ENCODE measurements at places on chromosomes 4 and X. TPM values are rescaled to one million over a fixed set of nuclear protein-coding genes. Genes with fewer than 3 reads are reported as not detected.

The APOO gene
- 15.0 TPM for total RNA-seq

The CXorf49 gene
- not detected for total RNA-seq

The F11 gene
- 7.5 TPM for total RNA-seq

DNA sequence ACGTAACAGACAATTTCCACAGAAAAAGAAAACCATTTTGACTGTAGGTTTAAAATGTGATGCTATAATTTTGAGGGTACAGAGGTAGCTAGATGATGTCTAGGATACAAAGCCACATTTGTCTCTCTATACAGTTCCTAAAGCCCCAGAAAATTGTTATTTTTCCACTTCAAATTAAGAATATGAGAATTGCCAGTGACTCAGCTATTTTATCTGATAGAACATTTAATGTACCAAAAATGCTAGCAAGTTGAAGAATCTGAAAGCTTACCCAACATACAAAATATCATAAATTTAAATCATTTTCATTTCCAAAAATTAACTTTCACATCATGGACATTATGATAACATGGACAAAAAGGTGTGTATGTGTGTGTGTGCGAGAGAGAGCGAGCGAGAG lies 148.0 kb downstream of the CAMK2D start:
- DNase-seq: no peak

GRCh38 chr4:116343809-116344208 lies 741.6 kb downstream of the TRAM1L1 start:
- no peak for DNase-seq

DNA sequence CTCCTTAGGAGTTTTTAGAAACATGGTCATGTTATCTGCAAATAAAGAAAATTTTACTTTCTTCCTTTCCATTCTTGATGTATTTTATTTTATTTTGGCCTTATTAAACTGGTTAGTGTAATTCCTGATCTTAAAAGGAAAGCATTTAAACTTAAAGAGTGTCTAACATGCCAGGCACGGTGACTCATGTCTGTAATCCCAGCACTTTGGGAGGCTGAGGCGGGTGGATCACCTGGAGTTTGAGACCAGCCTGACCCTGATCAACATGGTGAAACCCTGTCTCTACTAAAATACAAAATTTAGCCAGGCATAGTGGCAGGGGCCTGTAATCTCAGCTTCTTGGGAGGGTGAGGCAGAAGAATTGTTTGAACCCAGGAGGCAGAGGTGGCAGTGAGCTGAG lies 281.3 kb downstream of the PTTG2 start:
- DNase-seq: no peak

DNA sequence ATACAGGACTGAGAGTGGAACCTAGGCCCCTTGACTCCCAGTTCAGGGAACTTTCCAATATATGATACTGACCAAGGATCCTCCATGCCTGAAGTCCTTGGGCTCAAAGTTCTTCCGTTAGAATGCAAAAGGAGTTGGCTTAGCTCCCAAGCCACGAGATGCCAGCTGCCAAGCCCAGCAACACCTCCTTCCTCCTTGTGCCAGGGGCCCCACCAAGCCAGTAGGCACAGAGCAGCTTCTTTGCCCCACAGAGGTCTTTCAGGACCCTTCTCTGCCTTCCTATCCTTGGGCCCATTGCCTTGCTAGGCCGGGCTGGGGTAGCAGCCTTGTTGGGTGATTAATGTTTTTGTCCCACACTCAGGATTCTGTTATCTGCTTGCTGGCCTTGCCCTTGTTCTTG lies 105.6 kb downstream of the EFNB1 start:
- DNase-seq: no peak

DNA sequence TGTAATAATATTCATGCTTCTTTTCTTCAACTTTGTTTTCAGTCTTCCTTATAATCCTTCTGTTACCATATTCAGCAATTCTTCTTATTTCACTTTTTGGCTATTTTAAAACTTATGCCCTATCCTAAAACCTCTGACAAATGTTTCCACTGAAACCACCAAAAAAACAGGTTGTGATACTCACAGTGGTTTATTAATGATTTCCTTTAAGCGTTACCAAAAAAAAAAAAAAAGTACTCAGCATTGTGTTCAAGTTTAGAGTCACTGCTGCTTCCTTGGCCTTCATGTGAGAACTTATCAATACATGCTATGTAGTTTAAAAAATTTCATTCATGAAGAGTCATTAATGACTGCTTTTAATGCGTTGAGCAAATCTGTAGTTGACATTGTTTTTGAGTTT lies 35.4 kb upstream of the UGT2A3 start:
- DNase-seq: no peak

DNA sequence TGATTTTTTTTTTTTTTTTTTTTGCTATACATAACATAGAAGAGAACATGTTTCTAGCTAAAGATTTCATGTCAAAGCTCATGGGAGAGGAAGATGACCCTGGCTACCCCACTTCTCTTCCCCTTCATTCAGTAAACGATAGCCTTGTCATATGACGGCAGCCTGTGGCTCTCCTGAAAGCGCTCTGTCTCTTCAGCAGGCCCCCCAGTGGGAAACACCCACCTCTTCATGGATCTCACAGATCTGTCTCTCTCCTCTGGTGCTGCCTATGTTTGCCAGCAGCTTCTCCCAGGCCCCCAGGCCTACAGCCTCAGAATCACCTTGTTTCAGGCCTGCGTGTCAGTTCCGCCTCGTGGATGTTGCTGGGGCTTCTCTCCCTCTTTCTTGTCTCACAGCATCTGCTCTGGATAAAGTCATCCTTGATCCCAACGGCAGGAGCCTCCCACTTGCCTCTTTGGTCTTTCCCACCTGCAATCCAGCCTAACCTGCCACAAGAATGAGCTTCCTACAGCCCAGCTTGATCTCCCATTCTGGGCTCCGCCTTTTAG lies 34.6 kb downstream of the RHOH start:
- DNase-seq: no peak

DNA sequence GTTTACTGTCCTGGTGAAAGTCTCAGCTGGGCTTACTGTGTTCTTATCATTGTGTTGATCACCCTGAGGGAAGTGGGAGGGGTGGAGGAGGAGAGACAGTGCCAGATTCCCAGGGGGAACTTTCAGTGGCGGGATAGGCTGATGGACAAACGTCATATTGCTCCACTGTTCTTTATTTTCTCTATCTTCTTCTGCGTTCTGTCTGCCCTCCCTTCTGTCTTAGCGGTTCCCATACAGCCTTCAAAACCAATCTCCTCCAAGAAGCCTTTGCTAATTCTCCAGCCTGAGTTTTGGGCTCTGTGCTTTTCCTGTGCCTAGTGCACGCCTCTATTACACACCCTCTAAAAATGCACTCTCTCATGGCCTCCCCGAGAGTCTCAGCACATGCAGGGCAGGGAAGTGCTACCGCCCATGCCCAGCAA lies 448.7 kb upstream of the FAT1 start:
- DNase-seq: no peak

- no peak for DNase-seq
Measured at GRCh38 chr4:151921811-151922210, 161.0 kb upstream of the GATB start.

GRCh38 chr4:57102050-57102624 lies 8.0 kb downstream of the IGFBP7 start:
- DNase-seq: no peak

- DNase-seq: no peak
Measured at GRCh38 chrX:123626962-123627361, 105.9 kb downstream of the THOC2 start.

DNA sequence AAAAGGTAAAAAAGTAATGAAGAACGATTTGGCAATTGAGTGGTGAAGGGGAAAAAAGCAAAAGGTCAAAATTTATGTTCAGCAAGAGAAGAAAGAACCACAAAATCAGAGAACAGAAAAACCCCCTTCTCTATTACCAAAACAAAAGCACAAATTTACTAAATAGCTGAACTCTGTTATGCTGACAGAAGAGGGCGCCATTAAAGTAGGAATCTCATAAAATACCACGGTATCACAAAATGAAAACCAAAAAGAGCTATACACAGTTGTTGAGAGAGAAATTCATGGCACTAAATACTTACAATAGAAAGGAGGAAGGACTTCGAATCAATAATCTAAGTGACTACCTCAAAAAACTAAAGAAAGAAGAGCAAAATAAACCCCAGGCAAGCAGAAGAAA lies 69.6 kb upstream of the CXorf66 start:
- no peak for DNase-seq

DNA sequence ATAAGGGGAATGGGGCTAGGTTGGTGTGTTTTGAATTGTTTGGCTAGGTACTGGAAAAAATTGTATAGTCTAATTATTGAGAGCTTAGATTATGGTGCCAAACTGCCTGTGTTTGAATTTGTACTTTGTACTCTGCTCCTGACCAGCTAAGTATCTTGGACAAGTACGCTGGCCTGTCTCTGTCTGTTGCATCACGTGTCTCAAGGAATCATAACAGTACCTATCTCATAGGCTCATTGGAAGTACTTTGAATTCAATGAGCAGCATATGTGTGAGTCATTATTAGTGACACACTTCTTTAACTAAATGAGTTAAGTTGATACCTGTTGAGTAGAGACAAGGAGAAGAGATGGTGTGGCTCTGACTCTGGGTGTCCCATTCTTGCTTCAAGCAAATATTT lies 69.5 kb upstream of the MND1 start:
- no peak for DNase-seq

DNA sequence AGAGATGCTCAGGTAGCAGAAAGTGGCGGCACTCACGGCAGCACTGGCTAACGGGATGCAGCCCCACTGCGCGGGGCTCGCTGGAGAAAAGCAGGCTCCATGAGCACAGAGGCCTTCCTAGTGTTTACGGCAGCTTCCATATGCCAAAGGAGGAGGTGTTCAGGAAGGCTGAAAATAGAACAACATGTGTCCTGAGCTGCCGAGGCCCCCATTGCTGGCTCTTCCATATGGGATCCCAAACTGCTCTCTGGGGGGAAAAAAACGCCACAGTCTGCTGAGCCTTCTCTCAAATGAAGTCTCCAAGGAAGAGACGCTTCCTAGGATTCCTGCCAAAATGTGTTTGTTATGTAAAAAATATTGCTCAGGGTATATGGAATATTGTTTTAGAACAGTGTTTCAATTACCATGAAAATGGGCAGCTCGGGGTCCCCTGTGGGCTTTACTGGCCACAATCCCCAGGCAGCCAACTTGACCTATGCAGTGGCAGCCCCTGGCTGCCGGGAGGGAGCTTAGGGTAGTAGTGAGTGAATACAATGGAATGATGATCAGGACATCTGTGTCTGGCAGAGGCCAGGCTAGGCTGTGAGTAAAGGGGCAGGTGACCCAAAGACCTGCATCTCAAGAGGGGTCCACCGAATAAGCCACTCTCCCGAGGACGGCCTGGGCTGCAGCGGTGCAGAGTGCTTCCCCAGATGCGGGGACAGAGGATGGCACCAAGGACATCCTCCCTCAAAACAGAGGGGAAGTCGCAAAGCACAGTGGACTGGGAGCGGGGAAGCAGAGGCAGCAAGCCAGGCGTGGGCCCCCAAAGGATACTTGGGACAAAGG lies 170.1 kb downstream of the AFAP1 start:
- peak; percentile 58 for DNase-seq

DNA sequence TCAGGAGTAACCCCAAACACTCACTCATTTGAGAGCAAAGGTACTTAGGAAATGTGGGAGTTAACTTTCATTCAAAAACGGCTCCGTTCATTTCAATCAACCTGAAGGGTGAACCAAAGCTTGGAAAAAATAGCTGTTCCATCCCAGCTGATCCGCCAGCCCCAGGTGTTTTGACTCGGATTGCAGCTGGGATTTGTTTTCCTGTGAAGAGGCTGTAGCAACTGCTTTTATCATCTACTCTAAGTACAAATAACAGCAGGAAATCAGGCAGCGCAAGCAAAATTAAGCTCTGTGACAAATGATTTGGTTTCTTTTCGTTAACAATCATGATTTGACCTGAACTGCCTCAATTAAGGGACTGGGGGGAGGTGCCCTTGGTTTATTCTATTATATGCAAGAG lies 154.7 kb downstream of the BEND2 start:
- DNase-seq: no peak

GRCh38 chr4:55008166-55009056 lies 117.0 kb downstream of the KDR start:
- DNase-seq: no peak

GRCh38 chrX:397575-397974 lies 10.9 kb upstream of the PPP2R3B start:
- no peak for DNase-seq

- no peak for DNase-seq
Measured at GRCh38 chrX:16825264-16826035, 39.2 kb downstream of the TXLNG start.

- DNase-seq: no peak
Measured at GRCh38 chr4:59904331-59904730, 1295.8 kb upstream of the ADGRL3 start.

GRCh38 chrX:26889574-26889973 lies 573.6 kb downstream of the PPP4R3C start:
- no peak for DNase-seq

GRCh38 chr4:68070302-68070701 lies 59.4 kb downstream of the TMPRSS11F start:
- no peak for DNase-seq

Measured in upper lobe of left lung (tissue), 6 donors.